CD4-positive, alpha-beta T cell treated with Interleukin-10 for 1 hour (primary cell): ENCODE measurements at places on chromosomes 11 and 22.
A peak's percentile ranks its signal among the peaks of the same experiment; 100 is the strongest.

DNA sequence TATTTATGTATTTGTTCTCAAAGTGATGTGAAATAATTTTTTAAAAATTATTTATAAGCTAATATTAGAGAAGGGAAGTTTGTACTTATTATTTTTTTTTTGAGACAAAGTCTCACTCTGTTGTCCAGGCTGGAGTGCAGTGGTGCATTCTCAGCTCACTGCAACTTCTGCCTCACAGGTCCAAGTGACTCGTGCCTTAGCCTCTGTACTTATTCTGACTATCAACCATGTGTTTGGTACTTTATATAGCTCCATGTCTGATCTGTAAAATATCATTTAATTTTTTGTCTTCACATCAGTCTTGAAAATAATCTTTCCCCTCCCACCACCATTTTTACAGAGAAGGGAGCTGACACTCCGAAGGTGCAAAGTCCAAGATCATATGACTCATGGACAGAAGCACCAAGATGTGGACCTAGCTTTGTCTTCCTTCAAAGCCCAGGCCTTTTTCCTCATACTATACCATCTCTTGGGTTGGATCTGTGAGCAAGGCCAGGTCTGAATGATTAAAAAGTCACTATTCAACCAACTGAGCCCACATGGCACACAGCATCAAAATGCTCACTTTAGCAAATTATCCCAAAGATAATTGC, 32.4 kb upstream of the EED start:
- DNase-seq = no peak

- no peak for DNase-seq
Observed at GRCh38 chr11:31806186-31806927, 4.8 kb downstream of the PAX6 start.

DNA sequence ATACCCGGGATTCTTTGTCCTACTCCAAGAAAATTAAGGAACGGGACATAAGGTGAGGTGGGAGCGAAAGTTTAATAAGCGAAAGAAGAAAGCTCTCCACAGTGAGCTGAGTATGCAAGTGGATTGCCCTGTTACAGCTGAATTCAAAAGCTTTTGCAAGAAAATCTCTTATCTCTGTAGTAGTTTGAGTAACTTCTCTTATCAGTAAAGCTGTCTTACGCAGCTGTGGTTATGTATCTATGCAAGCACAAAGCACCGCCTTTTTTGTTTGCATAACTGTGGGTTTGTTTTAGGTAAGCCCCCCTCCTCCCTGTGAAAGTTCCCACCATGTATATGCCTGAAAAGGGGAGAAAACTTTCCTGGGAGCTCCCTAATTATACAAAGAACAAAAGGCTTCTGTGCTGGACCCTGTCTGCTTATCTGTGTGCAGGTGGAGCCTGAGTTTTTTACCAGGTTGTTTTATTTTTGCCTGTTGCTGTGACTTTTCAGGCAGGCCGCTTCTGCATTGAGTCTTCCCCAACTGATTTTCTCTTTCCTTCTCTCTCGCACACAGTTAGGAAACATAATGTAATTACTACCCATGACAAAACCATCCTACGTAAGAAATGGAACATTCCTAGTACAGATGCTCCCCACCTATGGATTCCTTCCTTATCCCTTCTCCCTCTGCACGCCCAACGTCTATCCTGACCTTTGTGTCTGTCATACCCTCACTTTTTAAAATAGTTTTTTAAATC, 837 bp upstream of the PLAAT5 start:
- peak; percentile 4 for DNase-seq

GRCh38 chr11:36362902-36363301, 66.8 kb downstream of the PRR5L start:
- DNase-seq = no peak

DNA sequence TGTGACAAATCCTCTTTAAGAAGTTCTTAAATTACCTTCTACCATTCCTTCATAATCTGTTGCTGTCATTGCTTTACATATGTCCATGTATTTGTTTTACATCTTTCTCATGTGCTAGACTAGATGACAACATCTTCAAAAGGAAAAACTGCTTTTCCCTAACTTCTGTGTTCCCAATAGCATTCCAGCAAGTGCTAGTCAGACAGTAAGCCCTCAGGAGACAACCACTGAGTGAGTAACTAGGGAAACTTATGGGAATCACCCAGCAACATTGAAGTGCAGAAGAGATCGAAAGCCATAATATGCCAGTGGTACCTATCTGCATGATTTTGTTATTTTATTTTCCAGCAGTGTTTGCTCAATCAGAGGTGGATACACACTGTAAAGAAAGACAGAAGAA, 889.7 kb upstream of the API5 start:
- DNase-seq = no peak

GRCh38 chr11:124954590-124954955, 571 bp downstream of the CCDC15 start:
- DNase-seq = no peak

GRCh38 chr11:100855466-100856067, 168.5 kb downstream of the ARHGAP42 start:
- no peak for DNase-seq

DNA sequence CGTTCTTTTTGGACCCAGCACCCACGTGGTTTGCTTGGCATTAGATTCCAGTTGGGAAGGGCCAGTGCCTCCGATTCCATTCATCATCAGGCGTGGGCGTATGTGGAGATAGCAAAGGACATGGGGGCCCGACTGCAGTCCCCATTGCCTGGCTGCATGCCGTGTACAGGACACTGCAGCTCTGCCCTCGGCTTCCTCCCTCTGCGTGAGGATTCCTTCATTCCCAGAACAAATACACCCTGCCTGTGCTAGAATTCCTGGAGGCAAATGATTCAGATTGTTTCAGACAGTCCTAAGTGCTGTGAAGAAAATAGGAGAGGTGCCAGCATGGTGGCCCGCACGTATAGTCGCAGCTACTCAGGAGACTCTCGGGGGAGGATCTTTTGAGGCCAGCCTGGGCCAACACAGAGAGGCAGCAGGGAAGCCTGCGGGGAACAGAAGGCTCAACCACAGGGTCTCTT, 15.4 kb downstream of the DERL3 start:
- no peak for DNase-seq

- no peak for DNase-seq
Observed at GRCh38 chr22:46328797-46329196, 6.7 kb upstream of the TRMU start.

DNA sequence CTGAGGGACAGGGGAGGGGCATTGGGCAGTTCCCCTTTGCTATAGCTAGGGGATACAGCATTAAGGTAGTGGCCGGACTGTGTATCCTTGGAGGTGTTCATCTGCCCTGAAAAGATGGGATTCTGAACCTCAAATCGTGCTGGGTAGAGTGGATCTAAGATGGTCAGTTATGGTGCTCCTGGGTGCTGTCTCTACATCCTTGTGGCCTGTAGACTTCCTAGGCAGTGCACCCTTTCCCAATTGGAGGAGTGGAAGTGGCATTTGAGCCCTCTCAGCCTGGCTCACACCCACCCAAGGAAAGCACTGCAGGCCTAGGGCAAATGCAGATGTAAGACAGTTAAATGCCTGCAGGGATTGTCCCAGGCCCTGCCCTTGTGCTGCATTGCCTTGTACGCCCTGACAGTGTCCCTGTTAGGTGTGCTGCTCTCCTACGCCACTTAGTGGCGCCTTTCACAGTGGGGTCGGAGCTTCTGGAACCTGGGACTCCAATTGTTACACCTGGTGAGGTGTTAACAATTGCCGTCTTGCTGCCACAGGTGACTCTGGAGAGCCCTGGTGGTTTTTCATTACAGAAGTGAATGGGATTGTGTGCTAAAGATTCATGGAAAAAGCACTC, 35.0 kb downstream of the PPFIBP2 start:
- peak; percentile 28 for DNase-seq

GRCh38 chr11:20235164-20235563, 74.9 kb upstream of the DBX1 start:
- no peak for DNase-seq

DNA sequence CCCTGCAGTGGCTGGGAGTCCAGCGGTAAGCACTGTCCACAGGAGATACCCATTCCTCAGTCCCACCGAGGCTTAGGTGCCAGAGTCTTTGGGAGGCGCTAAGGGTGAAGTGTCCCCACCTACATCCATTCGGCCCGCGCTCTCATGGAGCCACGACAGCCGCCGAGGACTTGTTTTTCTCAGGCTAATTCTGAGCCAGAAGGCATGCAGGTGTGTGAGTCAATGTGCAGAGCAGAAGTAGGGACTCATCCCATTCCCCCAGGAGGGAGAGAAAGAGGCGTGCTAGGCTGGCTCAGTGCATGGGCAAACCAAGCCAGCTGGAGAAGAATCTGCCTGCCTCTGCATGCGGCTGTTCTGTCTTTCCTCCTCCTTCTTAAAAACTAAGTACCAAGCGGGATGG, 46.6 kb downstream of the KCNC1 start:
- no peak for DNase-seq

DNA sequence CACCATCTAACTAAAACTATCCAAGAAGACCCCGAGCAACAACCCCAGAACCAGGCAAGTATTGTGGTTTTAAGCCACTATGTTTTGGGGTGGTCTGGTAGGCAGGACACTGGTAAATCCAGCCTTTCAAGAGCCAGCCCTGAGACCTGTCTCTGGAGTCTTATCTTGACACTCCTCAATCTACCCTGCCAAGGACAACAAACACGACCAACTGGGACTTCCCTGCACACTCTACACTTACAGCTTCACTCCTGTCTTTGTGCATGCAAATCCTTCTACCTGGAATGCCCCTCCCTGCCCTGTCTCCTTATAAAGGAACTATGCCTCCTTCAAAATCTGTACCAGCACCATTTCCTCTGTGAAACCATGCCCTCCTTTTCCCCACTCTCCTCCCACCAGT, 107.3 kb downstream of the RPL27A start:
- no peak for DNase-seq

- no peak for DNase-seq
Observed at GRCh38 chr11:119512369-119512768, 89.4 kb upstream of the THY1 start.

DNA sequence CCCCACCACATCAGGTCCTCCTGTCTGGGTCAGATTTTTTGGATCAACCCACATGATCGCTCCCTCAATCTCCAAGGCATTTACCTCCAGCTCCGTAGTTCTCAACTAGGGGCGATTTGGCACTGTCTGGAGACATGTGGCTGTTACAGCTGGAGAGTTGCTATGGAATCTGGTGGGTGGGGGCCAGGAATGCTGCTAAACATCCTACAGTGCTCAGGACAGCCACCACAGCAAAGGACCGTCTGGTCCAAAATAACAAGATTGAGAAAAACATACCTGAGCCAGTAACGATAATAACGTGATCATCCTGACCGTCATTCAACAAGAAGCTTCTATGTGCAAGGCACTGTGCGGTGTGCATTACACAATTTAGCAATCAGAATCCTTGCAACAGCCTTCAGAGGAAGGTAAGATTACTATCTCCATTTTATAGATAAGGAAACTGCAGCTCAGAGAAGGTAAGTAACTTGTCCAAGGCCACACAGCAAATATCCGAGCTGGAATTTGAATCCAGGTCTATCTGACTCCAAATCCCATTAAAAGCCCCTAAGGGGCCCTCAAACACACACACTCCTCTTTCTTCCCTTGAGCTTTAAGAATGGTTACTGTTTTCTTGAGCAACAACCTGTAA, 14.3 kb upstream of the CRY2 start:
- no peak for DNase-seq

DNA sequence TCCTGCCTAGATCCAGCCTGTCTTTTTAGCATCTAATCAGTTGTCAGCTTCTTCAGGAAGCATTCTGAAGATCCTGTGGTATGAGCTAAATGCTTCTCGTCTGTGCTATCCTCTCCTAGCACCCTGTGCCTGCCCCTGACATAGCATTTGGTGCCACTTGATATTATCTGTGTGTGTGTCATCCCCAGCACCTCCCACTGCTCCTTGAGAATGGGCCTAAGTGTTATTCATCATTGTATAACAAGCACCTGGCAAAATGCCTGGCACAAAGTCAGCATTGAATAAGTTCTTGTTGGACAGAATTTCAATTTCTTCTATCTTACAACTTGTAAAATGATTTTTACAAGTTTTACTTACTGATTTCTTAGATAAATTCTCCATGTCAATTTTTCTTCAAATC, 28.1 kb upstream of the OLFML1 start:
- DNase-seq = no peak

- no peak for DNase-seq
Observed at GRCh38 chr22:36284171-36284571, 31.2 kb downstream of the APOL1 start.

DNA sequence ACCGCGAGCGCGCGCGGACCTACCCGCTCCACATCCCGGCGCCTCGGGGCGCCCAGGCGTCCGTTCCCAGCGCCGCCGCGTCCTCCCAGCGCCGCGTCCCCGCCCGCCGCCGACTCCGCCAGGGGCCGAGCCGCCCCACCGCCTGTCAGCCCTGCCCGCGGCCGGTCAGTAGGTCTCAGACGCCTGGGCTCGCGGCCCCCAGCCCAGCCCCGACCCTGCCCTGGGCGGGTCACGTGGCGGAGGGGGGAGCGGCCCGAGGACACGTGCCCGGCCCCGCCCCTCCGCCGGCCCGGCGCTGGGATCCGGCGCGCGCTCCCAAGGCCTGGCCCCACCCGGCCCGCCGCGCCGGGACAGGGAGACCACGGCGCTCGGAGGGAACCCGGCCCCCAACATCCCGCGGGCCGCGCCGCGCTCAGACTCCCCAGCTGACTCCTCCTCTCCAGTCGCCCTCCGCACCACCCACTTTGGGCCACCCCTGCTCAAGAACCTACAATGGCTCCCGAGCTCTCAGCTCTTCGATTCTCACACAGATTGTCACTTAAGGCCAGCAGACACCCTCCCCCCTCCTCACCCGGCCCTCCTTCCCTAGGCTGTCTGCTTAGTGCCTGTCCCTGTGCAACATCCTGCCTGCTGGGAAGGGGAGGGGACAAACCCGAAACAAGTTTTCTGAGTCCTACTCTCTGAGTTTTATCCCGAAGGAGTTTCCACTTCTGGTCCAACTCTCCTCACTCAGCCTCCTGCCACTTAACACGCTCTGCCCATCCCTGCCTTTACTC, at the start of gene RAB3IL1:
TSS of gene RAB3IL1 (minus strand) at position 233 of the 776 bp plus-strand sequence. CDS start at position 34, 199 bp downstream.
- DNase-seq = no peak

DNA sequence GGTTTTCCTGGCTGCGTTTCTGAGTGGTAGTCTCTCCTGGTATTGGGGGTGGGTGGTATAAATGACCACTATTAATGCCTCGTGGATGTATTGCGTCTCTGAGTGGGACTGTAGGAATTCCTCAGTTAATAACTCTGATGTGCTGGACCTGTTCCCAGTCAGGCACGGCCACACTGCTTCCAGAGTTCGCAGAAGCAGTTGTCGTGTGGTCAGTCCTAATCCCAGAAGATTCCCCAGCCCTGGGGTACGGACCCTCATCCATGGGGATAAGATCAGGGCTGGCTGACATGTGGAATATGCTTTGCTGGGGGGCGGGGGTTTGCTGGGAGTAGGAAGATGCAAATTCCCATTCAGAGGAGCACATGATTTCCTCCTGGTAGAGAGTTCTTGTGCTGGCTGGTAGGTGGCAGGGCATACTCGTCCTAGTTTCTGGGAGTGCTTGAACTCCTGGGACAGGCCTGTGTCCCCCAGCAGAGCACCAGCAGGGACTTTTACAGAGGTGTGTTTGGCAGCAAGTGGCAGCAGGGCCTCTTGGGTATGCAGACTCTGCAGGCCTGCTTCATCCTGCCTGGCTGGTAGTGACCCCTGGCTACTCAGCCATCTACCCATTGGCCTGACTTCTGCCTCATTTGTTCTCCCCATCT, 157.4 kb downstream of the NAV2 start:
- no peak for DNase-seq

- no peak for DNase-seq
Observed at GRCh38 chr11:16293204-16293681, 63.1 kb downstream of the SOX6 start.
